Activated T-helper 1 cell treated with anti-CD3 and anti-CD28 coated beads, Interleukin-12 subunit alpha, Interleukin-12 subunit beta, Interleukin-2, Interleukin-4 antibody, amounts not matched to agents 30 ng/mL and 10 ng/mL and 1 ng/mL, durations not matched to agents 14 hours and 24 hours and 36 hours (primary cell): ENCODE measurements at places on chromosomes 2 and 18.

DNA sequence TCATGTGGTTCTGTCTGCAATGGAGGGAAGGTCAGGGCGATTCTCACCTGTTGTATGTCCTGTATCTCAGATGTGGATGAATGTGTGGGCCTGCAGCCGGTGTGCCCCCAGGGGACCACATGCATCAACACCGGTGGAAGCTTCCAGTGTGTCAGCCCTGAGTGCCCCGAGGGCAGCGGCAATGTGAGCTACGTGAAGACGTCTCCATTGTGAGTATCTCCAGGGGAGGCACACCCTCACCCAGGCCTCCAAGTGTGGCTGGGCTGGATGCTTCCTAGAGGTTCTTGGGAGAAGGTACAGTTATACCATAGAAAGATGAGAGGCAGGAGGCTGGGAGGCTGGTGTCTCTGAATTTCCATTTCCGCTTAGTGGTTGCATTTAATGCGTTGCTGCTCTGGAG lies 46.9 kb downstream of the FBLN7 start:
- DNase-seq = no peak

DNA sequence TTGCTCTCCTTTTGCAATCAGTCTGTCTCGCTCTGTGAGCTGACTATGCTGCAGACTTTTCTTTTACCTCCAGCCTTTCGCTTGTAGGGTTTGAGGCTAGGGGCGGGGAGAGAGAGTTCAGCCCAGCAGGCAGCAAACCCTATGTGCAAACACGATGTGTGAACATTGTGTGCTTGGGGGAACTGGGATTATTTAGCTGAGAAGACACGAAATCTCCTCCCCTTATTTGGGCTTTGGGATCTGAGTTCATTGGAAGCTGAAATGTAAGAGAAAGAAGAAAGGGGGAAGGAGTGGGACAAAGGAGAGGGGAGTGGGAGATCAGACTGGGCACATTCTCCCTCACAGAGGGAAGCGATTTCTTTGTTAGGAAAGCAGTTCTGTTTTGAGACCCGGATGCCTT lies 189.6 kb upstream of the TNP1 start:
- DNase-seq = no peak

DNA sequence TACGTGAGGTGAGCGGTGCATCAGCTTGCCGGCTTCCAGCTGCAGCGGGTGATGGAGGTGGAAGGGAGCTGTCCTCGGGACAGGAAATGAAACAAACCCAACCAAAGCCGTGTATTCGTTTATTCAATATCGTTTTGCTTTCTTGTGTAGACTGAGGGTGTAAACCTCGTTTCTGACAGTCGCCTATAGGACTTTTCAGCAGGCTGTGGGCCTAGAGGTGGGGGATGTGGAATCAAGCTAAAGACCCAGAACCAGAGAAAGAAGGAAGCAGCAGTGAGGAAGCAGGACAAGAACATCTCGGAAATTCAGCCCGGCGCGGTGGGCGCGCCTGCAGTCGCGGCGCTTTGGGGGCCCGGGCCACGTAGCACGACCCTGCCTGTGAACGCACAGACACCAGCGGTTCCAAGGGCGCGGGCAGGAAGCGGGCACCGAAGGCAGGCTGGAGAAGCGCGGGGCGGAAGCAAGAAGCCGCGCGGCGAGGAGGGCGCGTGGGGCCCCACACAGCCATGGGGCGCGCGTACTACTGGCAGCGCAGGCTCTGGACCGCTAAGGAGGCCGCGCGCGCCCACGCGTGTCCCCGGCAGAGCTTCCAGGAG lies 755 bp upstream of the ATP9B start:
- DNase-seq = no peak

- no peak for DNase-seq
Observed at GRCh38 chr2:104332731-104333130, 521.2 kb upstream of the POU3F3 start.

DNA sequence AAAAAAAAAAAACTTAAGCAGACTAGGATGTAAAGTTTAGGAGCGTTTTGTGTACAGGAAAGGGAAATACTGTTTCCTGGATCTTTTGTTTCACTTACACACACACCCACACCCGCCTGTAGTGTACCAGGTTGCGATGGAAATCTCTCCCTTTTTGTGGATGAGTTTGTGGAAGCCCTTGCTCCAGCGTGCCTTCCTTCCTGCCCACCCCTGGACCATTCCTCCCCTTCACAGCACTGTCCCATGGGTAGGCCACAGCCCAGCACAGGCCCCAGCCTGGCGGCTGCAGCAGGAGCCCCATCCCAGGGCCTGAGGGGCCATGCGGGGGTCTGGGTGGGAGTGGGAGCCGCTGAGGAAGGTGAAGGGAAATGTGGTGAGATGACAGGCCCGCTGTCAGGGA lies 15.1 kb downstream of the MALL start:
- no peak for DNase-seq

DNA sequence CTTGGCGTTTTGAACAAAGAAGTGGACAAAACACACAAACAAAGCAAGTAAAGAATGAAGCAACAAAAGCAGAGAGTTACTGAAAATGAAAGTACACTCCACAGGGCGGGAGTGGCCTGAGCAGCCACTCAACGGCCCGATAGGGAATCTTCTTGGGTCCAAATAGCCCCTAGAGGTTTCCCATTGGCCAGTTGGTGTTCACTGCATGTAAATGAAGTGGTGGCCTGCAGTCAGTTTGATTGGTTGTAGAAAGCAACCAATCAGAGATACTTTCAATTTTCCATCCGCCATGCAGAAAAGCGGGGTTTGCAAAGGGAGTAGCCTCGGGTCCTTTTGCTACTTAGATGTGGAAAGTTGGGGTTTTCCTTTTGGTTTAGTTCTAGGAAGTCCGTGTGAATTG lies 31.6 kb downstream of the CYBRD1 start:
- no peak for DNase-seq
